ENCODE measurements at places on chromosomes 12 and 14.

- DNase-seq: no peak
Measured at GRCh38 chr14:99671235-99672224, 12.6 kb upstream of the CYP46A1 start.

- no peak for DNase-seq
Measured at GRCh38 chr14:103022002-103022684, 35.2 kb downstream of the CDC42BPB start.

DNA sequence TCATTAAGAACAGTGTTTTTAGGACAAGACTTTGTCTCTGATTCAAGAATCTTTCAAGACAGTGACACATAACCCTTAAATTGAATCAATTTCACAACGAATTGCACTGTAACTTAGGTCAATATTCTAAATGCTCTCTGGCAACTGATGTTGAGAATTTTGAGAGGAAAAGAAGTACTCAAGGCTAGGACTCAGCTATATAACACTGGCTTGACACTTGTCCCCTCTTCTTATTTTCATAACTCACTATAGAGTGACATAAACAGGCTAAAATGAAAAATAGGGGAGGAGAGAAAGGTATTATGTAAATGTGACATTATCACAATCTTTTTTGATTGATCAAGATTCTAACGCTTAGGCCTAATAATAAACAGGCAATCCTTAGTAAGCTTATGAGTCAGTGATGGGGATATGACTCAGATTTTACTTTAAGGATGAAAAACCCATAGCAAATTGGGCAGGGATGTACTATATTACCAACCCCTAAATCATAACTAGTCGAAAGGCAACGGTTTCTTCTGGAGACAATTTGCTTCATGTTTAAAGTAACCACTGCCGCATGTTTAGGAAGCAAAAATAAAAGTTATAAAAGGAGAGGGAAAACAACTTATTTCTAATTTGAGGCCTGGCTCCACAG, 10.9 kb downstream of the BTG1 start:
- DNase-seq: no peak

- DNase-seq: no peak
Measured at GRCh38 chr14:85663256-85663655, 133.3 kb downstream of the FLRT2 start.

GRCh38 chr12:39502726-39503125, 59.8 kb upstream of the KIF21A start:
- DNase-seq: no peak

DNA sequence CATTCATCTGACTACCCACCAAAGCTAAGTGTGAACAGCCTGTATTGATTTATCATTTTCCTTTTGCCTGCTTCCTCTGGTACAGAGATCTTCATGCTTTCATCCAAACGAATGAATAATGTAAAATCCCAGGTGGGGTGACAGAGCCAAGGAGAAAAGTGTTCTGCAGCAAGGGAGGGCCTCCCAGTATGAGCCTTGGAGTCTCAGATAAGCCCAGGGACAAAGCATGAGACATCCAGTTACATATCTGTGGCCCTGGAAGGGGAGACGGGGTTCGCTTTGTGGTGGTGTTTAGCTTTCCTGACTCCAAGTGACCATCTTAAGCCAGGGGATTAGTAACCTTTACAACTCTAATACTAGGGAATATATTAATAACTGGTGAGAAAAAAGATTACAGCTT, 177.1 kb downstream of the ETV6 start:
- DNase-seq: no peak

GRCh38 chr12:57135527-57136326, 7.4 kb downstream of the LRP1 start:
- DNase-seq: no peak

DNA sequence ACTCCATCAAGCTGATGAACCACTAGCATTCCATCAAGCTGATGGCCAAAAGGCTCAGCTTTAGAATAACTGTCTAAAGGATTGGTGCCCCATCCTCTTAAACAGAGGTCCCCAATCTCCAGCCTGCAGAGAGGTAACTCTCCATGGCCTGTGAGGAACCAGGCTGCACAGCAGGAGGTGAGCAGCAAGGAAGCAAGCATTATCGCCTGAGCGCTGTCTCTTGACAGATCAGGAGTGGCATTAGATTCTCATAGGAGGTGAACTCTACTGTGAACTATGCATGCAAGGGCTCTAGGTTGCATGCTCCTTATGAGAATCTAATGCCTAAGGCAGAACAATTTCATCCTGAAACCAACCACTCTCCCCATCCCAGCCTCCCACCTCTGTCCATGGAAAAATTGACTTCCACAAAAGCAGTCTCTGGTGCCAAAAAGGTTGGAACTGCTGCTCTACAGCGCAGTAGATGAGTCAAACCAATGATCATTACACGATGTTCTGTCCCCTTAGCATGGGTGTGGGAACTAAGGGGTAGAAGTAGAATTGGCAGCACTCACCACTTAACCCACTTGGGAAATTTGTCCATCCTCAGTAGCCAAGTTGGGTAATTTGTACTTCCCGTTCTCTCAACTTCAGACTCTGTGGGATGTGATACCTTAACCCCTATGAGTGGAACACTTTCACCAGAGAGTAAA, 66.9 kb downstream of the ANKS1B start:
- no peak for DNase-seq

DNA sequence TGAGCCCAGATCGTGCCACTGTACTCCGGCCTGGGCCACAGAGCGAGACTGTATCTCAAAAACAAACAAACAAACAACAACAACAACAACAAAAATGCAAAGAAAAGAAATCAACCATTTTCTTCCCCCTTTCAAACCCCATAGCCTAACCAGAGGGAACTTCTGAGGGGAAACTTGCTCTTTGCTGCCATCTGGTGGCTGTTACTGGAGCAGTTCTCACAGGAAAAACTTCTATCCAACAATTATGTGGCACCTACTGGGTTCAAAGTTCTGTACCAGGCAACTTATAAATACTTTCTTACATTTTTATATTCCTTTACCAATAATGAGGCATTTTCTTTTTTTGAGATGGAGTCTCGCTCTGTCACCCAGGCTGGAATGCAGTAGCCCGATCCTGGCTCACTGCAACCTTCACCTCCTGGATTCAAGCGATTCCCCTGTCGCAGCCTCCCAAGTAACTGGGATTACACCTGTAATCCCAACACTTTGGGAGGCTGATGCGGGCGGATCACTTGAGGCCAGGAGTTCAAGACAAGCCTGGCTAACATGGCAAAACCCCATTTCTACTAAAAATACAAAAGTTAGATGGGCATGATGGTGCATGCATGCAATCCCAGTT, 50.9 kb upstream of the BICDL1 start:
- peak; percentile 80 for DNase-seq

DNA sequence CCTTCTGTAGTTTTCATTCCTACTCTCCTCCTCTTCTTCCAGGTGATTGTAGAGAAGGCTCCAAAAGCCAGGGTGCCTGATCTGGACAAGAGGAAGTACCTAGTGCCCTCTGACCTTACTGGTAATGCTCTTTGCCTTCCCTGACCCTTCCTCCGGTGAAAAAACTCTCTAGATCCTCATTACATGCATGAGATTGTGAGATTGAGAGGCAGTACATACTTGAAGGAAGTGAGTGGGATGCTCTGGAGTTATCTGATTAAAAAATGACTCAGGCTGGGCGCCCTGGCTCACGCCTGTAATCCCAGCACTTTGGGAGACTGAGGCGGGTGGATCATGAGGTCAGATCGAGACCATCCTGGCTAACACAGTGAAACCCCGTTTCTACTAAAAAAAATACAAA, 5.3 kb downstream of the GABARAPL1 start:
- DNase-seq: no peak

GRCh38 chr14:66503532-66503931, 4.4 kb upstream of the GPHN start:
- DNase-seq: no peak

GRCh38 chr14:65838565-65838964, 426.0 kb downstream of the FUT8 start:
- no peak for DNase-seq

GRCh38 chr12:118288174-118288573, 84.5 kb downstream of the TAOK3 start:
- no peak for DNase-seq

- DNase-seq: no peak
Measured at GRCh38 chr12:122311696-122312095, 45.4 kb upstream of the VPS33A start.

DNA sequence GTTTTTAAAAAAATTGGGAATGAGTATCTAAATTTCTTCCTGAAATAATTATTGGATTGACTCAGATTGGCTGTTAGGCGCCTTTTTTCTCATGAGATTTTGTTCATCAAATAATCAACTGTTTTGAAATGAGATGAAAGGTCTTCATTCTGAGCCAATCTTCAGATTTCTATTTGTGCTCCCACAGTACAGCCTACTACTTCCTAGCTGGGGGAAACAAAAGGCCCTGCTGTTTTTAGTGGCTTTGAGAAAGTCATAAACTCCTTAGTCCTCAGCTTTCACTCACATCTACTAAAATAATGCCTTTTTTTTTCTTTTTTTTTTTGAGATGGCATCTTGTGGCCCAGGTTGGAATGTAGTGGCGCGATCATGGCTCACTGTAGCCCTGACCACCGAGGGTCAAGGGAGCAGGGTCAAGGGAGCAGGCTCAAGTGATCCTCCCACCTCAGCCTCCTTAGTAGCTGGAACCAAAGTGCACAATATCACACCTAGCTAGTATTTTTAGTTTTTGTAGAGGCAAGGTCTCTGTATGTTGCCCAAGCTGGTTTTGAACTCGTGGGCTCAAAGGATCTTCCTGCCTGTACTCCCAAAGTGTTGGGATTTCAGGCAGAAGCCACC, 15.2 kb downstream of the NACA start:
- no peak for DNase-seq

- DNase-seq: peak; percentile 20
Measured at GRCh38 chr14:24366413-24366720, 1.6 kb upstream of the NFATC4 start.

GRCh38 chr12:109455706-109456105, 21.4 kb downstream of the KCTD10 start:
- DNase-seq: no peak
